NCI-H1105 treated with DMSO at 0.1 percent for 48 hours (cell line): ENCODE measurements at places on chromosomes 16 and 17.

DNA sequence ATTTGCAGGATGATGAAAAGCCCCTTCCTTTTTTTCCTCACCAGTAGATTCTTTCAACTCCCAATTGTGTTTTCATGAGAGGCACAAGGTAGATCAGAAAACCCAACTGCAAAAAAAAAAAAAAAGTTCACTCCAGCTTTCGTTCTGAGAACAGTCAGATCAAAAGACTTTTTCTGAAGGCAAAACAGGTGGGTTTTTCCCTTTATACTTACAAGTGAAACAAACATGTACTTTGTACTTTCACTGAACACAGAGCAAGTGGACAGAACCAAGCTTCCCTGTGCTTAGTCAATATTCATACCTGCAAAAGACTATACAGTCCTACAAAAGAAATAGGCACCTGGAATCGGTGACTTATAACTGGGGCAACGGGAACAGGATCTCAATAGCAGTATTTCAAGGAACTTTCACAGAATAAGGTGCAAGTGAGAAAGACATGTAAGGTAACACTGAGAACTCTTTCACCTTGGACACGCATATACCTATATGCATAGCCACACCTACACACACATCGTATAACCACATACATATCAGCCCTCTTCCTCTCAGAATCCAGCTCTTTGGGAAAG, 54.1 kb downstream of the TOX3 start:
- no peak for DNase-seq

DNA sequence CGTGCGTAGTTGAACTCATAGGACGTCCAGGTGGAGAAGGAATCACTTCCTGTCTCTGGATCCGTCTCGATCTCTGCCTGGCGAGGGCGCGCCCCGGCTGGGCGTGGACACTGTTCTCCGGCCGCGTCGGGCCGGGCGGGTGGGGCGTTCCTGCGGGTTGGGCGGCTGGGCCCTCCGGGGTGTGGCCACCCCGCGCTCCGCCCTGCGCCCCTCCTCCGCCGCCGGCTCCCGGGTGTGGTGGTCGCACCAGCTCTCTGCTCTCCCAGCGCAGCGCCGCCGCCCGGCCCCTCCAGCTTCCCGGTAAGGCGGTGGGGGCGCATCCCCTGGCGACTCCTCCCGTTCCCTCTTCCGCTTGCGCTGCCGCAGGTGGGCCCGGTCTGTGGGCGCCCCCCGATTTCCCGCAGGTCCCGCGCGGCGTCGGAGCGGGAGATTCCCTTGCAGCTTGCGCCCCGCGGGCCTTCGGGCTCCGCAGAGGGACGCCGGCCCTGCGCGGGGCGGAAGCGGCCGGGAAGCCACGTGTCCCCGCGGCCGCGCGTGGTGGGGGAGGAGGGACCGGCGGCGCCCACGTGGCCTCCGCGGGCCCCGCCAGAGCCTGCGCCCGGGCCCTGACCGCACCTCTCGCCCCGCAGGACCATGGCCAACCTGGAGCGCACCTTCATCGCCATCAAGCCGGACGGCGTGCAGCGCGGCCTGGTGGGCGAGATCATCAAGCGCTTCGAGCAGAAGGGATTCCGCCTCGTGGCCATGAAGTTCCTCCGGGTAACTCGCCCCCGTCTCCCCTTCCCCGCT, at the start of gene NME2:
NME2 (plus strand) TSS at position 214 of the 789 bp plus-strand sequence; CDS start at position 634, 420 bp downstream.
- peak; percentile 62 for DNase-seq

DNA sequence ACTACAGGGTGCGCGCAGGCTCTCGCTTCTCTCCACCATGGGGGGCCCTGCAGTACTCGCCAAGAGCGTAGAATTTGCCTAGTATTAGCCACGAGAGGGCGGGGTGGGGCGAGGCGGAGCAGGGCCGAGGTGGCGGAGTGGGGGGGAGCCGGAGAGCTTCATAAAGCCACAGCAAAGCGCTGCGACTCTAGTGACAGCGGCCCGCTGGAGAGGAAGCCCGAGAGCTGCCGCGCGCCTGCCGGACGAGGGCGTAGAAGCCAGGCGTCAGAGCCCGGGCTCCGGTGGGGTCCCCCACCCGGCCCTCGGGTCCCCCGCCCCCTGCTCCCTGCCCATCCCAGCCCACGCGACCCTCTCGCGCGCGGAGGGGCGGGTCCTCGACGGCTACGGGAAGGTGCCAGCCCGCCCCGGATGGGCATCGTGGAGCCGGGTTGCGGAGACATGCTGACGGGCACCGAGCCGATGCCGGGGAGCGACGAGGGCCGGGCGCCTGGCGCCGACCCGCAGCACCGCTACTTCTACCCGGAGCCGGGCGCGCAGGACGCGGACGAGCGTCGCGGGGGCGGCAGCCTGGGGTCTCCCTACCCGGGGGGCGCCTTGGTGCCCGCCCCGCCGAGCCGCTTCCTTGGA, at the start of gene TBX21:
TBX21 (plus strand) TSS at position 190 of the 627 bp plus-strand sequence; CDS start at position 409, 219 bp downstream.
- DNase-seq: peak; percentile 61

GRCh38 chr17:31497994-31498826, 106.7 kb downstream of the RAB11FIP4 start:
- no peak for DNase-seq

GRCh38 chr17:64174686-64175456, 44.9 kb upstream of the ERN1 start:
- DNase-seq: no peak

DNA sequence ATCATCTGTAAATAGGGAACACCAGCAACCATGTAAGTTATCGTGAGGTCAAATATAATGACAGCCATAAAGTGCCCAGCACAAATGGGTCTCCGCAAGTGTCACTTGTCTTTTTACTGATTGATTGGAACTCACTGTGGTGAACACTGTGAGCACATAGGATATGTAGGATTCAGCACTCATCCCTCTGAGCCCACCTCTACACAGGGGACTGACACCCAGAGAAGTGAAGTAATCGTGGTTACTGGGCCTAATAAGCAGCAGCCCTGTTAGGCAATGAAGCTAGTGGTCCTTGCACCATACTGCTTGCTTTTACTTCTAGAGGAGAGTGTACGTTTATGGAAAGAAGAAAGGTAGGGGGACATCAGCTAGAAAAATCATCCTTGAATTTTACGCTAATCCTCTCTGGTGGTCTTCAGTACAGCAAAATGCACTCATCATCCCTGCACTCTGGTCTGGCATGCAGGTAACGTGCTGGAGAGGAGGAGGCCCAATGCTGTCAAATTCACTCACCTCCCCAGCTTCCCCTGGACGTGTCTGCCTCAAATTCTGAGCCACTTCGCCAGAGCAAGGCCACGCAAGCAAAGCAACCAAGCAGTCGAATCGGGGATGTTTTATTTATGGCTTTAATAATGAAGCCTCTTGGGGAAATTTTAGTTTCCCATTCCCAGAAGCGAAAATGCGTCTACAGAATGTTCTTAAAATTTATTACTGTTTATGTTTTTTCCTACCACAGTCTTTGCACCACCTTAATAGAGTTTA, 74.7 kb downstream of the YPEL2 start:
- DNase-seq: no peak

GRCh38 chr17:27800522-27800921, at the start of gene NOS2:
TSS of gene NOS2 (minus strand) at chr17:27800529. CDS start at chr17:27798809, 1,720 bp downstream.
- DNase-seq: no peak

GRCh38 chr16:80369138-80369958, 171.4 kb upstream of the DYNLRB2 start:
- peak; percentile 18 for DNase-seq
